ENCODE measurements at places on chromosomes 13 and 19.

GRCh38 chr19:43752287-43752875 is 2.4 kb downstream of the SMG9 start:
- no peak for DNase-seq

- DNase-seq = no peak
Measured at GRCh38 chr13:32752997-32753606, 166.8 kb downstream of the PDS5B start.

DNA sequence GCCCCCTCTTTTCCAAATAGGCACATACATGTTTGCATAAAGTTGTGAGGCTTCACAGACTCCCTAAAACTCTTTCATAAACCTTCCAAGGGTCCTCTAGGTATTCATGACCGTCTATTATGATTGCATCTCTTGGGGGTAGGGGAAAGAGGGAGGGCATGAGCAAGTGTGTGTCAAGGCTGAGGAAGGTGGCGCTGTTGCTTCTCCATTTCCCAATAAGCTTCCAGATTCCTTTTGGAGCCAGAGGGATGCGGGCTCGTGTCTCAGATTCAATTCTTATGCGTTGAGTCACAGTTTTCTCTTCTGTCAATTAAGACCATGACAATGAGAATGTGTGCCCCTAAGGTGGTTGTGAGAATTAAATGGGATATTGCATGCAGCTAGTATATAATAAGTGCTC is 51.0 kb upstream of the CYP2A7 start:
- DNase-seq = no peak

GRCh38 chr13:26482451-26483197 is 74.9 kb upstream of the WASF3 start:
- DNase-seq = peak; percentile 86

DNA sequence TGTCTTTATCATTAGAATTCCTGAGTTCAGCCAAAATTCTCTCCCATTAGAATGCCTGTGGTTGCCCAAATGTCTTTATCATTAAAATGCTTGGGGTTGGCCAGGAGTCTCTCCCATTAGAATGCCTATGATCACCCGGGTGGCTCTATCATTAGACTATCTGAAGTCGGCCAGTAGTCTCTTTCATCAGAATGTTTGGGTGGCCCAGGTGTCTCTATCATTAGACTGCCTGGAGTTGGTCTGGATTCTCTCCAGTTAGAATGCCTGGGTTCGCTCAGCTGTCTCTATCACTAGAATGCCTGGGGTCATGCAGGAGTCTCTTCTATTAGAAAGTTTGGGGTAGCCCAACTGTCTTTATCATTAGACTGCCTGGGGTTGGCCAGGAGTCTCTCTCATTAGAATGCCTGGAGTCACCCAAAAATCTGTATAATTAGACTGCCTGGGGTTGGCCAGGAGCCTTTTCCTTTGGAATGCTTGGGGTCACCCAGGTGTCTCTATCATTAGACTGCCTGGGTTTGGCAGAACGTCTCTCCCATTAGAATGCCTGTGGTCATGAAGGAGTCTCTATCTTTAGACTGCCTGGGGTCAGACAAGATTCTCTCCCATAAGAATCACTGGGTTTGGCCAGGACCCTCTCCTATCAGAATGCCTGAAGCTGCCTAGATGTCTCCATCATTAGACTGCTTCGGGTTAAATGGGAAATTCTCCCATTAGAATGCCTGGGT is 1478.3 kb downstream of the UQCRFS1 start:
- DNase-seq = no peak

GRCh38 chr19:31537136-31537535 is 187.9 kb upstream of the TSHZ3 start:
- no peak for DNase-seq

GRCh38 chr19:10975374-10976130 is 14.7 kb downstream of the SMARCA4 start:
- DNase-seq = peak; percentile 71

- no peak for DNase-seq
Measured at GRCh38 chr13:108361769-108362168, 92.3 kb downstream of the TNFSF13B start.

- DNase-seq = peak; percentile 62
Measured at GRCh38 chr13:21638319-21639282, 32.3 kb upstream of the FGF9 start.

DNA sequence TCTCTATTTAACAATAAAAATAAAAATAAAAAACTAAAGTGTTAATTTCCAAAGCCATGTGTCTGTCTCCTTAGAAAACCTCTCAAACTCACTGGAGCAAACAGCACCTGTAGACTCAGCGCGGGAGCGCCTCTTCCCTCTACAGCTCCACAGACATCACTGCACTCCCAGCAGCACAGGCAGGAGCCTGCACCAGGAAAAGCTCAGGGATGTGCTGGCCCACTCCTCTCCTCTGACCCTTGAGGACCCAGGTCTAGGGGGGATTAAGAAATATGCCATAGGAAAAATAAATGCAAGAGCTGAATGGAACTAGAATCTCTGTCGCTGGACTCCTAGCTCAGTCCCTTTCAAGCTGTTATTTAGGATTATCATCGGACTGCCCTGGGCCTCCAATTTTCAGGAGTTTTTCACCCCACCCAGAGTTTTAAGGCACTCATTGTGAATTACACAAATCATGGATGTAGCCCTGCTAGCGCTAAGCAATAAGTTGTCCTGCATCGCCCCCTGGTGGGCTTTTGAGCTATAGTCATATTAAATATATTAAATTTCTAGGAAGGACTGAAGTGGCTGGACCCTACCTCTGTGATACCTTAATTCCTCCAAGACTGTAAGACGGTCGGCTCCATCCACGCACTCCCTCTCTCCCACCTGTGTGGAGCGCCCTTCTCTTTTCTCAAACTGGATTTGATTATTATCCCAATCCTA is 333.9 kb downstream of the UQCRFS1 start:
- DNase-seq = peak; percentile 86

DNA sequence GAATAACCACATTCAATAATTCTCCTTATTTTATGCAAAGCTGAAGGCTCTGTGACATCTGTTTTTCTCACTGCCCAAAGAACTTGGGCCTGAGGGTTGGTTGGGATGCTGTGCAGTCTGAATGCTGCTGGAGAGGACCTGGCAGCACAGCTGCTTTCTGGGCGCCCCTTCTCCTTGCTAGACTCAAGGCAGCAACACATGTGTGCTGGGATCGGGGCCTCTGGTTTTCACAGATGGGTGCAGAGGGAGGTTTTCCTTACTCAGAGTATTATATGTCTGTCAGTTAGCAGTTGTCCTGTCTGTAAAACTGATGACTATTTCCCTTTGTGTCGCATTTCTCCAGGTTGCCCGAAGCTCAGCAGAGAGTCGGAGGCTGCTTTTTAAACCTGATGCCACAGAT is 53.2 kb upstream of the TEX29 start:
- DNase-seq = no peak
